ENCODE measurements at places on chromosomes 6 and 20. TPM values are rescaled to one million over a fixed set of nuclear protein-coding genes. Genes with fewer than 3 reads are reported as not detected.

Gene POPDC3
- 0.87 TPM for total RNA-seq

Gene NKX2-2
- total RNA-seq: not detected

Gene LHFPL5
- not detected for total RNA-seq

DNA sequence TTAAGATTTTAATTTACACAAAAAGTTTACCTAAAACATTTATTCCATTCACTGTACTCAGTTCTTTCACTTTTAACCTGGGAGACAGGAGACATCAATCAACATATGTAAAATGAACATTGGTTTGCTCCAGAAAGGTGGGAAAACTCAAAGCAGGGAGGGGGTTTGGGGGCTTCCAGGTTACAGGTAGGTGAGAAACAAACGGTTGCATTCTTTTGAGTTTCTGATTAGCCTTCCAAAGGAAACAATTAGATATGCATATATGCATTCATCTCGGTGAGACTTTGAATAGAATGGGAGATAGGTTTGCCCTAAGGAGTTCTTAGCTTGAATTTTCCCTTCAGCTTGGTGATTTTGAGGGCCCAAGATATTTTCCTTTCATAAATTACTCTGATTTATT lies 38.2 kb upstream of the HDAC2 start:
- DNase-seq: no peak

Gene LY86
- not detected for total RNA-seq

DNA sequence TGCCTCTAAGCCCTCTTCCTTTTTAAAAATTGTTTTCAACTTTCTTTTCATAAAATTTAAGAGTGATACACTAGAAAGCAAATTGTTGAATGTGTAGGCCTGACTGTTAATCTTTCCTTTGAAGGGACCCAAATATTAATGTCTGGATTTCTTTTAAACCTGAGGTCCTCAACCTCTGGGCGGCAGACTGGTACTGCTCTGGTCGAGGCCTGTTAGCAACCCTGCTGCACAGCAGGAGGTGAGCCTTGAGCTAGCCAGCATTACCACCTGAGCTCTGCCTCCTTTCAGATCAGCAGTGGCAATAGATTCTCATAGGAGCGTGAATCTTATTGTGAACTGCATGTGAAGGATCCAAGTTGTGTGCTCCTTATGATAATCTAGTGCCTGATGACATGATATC lies 191.2 kb downstream of the MANEA start:
- DNase-seq: no peak

DNA sequence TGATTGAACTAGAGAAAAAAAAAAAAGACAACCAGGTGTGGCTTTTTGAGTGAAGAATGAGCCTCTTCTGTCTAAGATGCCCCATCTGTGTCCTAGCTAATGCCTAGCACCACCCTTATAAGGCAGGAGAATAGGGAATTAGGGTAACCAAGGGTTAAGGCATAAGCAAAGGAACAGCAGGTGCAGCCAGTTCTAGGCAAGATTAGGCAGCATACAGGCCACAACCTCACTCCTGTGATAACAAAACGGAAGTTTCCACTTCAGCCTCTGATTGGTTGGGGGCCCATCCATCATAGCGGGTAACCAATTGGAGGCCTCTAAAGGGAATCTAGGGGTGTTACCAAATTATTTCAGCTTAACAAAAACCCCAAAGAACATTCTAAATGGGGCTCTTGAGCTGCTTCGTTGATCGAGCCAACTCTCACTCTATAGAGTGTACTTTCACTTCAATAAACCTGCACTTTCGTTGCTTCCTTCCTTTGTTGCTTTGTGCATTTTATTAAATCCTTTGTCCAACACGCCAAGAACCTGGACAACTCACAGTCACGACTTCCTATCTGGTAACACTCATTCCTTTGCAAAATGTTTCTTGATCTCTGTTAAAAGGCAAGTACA lies 61.9 kb upstream of the TAGAP start:
- DNase-seq: peak; percentile 62

GRCh38 chr20:38878866-38879265 lies 47.4 kb upstream of the FAM83D start:
- DNase-seq: peak; percentile 34

Gene MUCL3
- total RNA-seq: not detected

DNA sequence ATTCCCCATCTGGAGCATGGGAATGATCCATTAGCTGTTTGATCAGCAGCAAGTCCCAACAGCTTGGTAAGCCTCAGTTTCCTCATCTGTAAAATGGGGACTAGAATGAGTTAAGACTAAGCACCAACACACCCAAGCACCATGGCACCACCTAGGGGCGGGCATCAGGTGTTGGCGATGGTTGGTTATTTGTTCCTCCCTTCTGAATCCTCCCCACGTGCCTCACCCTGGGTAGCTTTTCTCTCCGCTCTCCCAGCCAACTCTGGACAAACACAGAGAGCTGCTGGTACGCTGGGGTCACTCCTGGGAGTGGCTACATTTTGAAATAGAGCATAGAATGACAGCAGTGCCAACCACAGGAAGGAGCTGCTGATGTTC lies 13.3 kb upstream of the ITPR3 start:
- DNase-seq: peak; percentile 30

Gene HLA-DQA2
- not detected for total RNA-seq
